ENCODE measurements at places on chromosomes 7 and 10. TPM values are rescaled to one million over a fixed set of nuclear protein-coding genes. Genes with fewer than 3 reads are reported as not detected.
A peak's percentile ranks its signal among the peaks of the same experiment; 100 is the strongest.

AP3M1 gene
- 51.8 TPM for total RNA-seq

DNA sequence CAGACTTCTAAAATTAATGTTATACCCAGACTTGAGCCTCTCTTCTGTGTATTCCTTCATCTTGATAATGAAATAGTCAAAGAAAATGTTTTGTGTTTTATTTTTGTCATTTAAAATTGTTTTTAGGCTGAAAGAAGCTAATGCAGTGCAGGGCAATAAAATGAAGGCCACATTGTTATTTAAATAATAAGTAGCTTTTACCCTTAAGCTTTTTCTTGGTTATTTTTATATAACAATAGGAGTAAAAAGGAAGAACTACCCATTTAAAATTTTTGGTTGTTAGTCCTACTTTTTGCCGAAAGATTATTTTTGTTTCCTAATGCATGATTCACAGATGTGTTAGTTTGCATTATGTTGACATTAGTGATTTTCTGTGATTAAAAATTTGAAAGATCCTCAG, 181.0 kb upstream of the MEOX2 start:
- DNase-seq: no peak
- no peaks in the 10 kb centered on the region for H3K4me1 ChIP-seq
- H3K36me3 ChIP-seq: no peaks in the 10 kb centered on the region
- no peaks in the 10 kb centered on the region for H3K27me3 ChIP-seq
- no peak overlapping the region for H3K27ac ChIP-seq
- H3K4me3 ChIP-seq: no peak overlapping the region

DNA sequence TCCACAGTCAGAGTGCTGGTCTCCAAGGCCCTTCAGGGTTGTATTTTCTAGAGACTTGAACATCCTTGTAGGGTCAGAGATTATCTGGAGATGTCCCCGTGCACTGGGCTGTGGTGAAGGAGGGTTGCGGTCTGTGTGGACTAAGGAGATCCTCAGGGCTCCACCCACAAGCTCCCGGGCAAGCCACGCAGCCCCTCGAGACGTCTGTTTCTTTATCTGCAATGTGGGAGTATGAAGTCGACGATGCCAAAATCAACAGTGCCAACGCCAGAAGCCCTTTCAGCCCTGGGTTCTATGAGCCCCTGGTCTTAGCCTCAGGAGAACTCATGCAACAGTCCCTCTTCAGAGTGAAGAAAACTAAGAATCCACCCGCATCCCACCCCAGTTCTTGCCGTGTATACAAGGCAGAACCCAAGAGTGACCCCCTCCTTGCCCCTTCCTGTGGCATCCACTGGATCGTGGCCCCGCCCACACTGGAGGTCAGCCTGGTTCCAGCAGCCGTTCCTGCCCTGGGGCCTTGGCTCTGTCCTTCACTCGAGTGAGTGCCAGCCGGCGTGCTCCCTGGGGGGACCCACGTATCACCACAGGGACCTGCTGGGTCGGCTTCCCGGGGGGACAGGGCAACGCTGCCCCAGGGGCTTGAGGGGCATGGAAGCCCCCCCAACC, 6.0 kb upstream of the SHH start:
- H3K36me3 ChIP-seq: no peaks in the 10 kb centered on the region
- DNase-seq: no peak
- no peak overlapping the region for H3K27ac ChIP-seq
- peaks cover 38% of the 10 kb centered on the region for H3K27me3 ChIP-seq
- H3K4me1 ChIP-seq: peaks cover 9% of the 10 kb centered on the region

BEND7 gene
- 20.0 TPM for total RNA-seq

ANKRD30A gene
- not detected for total RNA-seq

PCBD1 gene
- total RNA-seq: 76.1 TPM

DNA sequence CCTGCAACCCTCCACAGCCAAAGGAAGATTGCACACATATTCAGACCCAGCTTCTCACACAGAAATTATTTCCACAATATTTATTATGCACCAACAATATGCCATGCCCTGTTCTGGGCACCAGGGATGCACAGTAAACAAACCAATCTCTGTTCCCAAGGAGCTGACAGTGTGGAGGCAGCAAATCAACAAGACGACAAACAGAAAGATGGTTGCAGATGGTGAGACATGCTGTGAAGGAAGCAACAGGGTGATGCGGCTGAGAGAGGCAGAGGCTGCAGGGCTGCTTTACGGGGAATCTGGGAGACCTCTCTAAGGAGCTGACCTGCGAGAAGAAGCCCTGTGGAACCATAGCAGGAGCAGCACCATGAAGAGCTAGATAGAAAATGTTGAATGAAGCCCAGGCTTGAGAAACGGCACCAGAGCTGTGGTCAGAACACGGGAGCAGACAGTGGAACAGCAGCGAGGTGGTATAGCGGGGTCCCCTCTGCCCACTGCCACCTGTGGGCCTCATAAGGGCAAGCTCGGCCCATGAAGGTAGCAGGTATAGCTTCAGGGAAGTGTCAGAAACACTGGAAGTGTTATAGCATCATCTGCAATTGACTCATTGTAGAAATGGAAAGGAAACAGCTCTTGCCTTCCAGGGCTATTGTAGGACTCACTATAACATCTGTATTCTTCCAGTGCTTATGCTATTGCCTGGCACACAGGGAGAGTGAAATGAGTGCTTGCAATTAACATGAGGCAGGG, 17.4 kb downstream of the RBP3 start:
- no peaks in the 10 kb centered on the region for H3K27me3 ChIP-seq
- H3K4me1 ChIP-seq: peaks cover 15% of the 10 kb centered on the region
- no peak for DNase-seq
- H3K36me3 ChIP-seq: peaks cover 13% of the 10 kb centered on the region

GRCh38 chr10:19817231-19817933, 1.1 kb downstream of the PLXDC2 start:
- no peak for DNase-seq
- H3K4me3 ChIP-seq: peak overlapping the region; percentile 97
- H3K27ac ChIP-seq: peak overlapping the region; percentile 92
- H3K27me3 ChIP-seq: peaks cover 12% of the 10 kb centered on the region

NEUROD6 gene
- 10.4 TPM for total RNA-seq

DNA sequence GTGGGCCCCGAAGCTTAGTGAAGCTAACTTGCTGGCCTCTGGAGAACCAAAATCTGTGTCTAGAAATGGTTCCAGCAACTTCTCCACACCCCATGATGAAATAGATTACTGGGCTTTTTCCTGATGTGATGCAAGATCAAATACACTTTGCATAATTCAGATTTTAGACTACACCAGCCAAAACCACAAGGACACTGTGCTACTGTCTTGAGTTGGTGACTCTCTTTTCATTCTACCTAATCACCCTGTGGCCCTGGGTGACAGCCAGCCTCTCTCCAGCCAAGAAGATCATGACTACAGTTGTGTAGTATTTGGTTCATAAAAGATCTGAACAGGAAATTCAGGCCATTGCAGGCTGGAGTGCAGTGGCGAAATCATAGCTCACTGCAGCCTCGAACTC, 22.2 kb downstream of the AZGP1 start:
- H3K4me1 ChIP-seq: no peaks in the 10 kb centered on the region
- H3K27ac ChIP-seq: no peak overlapping the region
- no peaks in the 10 kb centered on the region for H3K36me3 ChIP-seq
- no peak overlapping the region for H3K4me3 ChIP-seq

DNA sequence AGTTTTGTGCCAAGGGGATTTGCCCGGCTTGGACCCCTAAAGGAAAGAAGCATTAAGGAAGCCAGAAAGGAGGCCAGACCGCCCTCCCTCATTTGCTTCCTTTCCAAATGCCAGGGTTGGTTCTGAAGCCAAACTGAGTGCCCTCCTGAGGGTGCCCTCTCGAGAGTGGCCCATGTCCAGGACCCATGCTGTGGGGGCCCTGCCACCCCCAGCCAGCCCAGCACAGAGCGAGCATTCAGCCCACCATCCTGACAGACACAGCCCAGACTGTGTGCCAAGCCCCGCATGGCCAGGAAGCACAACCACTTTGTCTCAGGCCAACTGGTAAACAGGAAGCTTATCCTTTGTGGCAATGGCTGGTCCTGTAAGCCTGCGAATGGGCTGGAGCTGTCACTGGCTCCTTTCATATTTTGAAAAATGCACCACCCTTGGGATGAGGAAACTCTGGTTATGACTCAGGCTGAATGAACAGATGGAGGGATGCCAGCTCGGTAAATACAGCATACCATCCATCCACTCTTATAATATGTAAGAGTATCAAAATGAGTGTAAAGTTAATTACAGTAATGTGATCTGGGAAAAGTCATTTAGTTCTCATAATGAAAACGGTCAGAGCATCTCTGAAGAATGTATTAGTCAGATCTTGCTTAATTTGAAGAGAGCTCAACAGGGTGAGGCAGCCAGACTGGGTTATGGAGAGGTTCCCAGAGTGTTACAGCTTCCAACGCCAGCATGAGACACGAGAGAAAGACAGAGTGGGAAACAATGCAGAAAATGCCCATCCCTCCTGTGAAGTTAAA, 65.0 kb downstream of the STK17A start:
- no peak overlapping the region for H3K4me3 ChIP-seq
- peak overlapping the region; percentile 89 for H3K27ac ChIP-seq
- peak; percentile 69 for DNase-seq

STYXL1 gene
- 31.9 TPM for total RNA-seq

GRCh38 chr10:116246263-116246662, 26.7 kb downstream of the GFRA1 start:
- H3K27me3 ChIP-seq: no peaks in the 10 kb centered on the region
- no peaks in the 10 kb centered on the region for H3K36me3 ChIP-seq
- DNase-seq: no peak
- no peak overlapping the region for H3K27ac ChIP-seq

PSD gene
- 39.6 TPM for total RNA-seq

DNA sequence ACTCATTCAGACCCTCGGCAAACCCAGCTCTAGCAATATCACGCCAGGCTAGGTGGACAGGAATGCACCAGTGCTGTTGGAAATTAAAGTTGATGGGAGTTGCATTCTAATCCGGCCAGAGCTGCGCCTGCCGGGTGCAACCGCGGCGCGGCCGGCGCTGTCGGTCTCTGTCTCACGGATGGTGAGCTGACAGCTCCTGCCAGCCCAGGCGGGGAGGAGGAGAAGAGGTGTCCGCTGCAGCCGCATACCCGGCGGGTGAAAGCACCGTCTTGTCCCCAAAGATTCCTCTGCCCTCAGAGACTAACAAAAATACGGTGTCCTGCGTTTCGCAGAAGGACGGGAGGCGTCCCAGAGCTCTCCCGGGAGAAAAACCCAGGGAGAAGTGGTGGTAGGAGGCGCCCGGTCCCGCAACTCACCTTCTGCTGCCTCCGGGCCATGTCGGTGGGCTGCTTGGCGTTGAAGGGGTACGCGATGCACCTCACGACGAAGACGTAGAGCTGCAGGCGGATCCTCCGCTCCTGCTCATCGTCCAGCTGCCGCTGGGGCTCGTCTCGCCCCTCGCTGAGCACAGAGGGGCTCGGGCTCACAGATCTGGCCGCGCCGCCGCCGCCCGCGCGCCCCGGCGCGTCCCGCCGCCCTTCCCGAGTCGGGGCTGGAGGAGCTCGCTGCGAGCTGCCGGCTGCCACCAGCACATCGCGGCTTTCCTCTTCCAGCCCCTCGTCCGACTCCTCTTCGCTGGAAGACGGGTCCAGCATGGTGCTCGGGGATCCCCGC, 490 bp downstream of the CADPS2 start:
- peaks cover 6% of the 10 kb centered on the region for H3K4me1 ChIP-seq
- H3K4me3 ChIP-seq: peak overlapping the region; percentile 76
- peak; percentile 14 for DNase-seq
- H3K27ac ChIP-seq: peak overlapping the region; percentile 67

BTBD16 gene
- 0.99 TPM for total RNA-seq

GRCh38 chr7:120856621-120857352, 1.2 kb downstream of the TSPAN12 start:
- no peaks in the 10 kb centered on the region for H3K27me3 ChIP-seq
- peaks cover 4% of the 10 kb centered on the region for H3K4me1 ChIP-seq
- peak; percentile 61 for DNase-seq
- H3K27ac ChIP-seq: peak overlapping the region; percentile 52
- H3K4me3 ChIP-seq: peak overlapping the region; percentile 84
- no peaks in the 10 kb centered on the region for H3K36me3 ChIP-seq
